Activated CD4-positive, alpha-beta T cell treated with anti-CD3 and anti-CD28 coated beads, Interleukin-2, Interleukin-4, amounts not matched to agents 100 ng/mL and 50 ng/mL, durations not matched to agents 16 hours and 8 hours (primary cell): ENCODE measurements at places on chromosomes 6 and 20.

DNA sequence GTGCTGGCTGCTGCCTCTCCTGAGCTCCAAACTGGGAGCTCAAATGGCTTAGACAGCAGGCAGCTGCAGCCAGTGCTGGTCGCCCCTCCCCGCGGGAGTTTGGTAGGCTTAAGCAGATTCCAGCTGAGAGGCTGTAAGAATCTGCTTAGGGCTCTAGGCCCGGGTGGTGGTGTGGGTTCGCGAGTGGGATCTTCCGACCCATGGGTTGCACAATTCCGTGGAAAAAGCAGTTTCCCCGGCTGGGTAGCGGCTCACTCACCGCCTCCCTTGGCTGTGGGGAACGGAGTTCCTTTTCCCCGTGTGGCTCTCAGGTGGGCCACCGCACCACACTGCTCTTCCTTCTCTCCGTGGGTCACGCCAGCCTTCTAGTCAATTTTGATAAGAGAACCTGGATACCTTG is 232.5 kb downstream of the PKHD1 start:
- no peak for DNase-seq

DNA sequence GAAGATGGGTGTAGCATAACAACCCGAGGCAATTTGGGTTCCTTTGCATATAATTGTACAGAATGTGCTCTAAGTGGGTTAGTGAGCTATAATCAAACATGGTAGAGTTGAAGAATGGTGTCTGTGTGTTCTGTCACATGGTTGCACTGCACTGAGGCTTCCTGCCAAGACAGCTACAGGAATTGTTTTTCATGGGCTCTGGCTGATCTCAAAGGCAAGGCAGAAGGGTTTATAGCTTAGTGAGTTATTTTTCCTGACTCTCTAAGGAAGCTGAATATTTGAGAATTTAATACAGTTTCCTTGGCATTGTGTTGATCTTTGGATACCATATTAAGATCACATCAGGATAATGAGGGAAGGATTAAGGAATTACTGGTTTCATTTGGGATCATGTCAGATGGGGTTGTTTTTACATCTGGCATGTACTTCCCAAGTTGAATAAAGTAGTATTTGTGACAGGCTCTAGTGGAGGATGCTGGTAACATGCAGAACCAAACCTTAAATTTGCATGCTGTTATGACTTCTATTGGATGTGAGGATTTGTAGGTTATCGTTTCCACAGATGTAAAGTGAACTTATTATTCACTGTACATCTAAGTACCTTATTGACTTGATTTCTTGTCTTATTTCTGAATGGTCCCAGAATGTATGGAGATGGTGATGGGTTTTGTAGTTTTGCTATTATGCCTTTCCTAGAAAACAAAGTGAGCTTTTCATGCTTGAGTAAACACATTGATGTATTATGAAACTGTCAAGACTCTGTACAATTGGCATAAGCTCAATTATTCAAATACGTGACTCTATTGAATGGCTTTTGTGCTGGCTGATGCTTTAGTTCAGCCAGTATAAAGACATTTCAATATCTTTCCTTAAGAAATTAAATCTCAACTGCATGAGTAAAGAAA is 43.3 kb downstream of the LRRC1 start:
- DNase-seq = no peak

- no peak for DNase-seq
Observed at GRCh38 chr6:109768485-109768884, 77.4 kb downstream of the FIG4 start.

GRCh38 chr6:7471171-7471570 is 70.3 kb upstream of the DSP start:
- no peak for DNase-seq

DNA sequence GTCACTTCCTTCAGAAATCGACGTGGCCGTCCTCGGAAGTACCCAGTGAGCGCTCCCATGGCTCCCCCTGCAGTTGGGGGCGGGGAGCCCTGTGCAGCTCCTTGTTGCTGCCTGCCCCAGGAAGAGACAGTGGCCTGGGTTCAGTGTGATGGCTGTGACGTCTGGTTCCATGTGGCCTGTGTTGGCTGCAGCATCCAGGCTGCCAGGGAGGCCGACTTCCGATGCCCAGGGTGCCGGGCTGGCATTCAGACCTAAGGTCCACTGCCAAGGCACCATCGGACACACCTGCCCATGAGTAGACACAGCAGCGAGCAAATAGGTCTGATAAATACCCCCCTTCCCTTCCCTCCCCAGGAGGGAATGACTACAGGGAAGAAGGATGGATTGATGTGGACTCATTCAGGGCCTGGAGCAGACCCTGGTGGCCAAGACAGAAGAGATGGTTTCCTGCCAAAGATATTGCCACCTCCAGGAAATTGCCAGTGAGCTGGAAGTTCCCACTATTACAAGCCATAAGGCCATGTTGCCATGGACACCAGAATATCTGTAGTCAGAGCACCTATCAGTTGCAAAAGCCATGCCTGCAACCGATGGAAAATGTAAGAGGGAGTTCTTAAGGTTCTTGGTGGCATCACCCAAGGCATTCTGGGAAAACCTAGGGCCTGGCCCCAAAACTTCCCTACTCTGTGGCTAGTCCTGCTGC is 4.2 kb downstream of the TCF19 start:
- no peak for DNase-seq

DNA sequence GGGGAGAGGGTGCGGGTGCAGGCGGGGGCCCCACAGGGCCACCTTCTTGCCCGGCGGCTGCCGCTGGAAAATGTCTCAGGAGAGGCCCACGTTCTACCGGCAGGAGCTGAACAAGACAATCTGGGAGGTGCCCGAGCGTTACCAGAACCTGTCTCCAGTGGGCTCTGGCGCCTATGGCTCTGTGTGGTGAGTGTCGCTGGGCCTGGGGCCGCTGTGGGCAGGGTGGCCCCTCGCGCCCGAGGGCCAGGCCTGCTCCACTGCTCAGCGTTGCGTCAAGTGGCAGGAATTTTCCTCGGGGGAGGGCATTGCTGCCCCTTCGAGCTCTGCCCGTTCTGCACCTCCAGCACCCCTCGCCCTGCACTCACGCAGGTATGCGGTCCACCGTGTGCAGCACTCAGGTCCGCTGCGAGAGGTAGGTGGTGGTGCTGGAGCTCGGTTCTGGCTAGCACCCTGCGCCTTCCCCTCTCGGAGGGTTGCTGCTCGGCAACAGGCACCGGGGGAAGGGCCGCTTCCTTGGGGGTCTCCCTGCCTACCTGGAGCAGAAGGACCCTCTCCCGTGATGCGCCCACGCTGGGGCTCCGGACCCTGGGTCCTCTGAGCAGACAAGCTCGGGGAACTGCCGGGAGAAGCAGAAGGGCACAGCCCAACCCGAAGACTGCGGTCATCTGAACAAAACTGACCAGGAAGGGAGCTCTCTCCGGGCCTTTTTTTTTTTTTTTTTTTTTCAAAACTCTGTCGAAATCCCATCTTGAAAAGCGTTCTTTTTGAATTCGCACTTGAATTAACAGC is 674 bp downstream of the MAPK14 start:
- DNase-seq = peak; percentile 24

DNA sequence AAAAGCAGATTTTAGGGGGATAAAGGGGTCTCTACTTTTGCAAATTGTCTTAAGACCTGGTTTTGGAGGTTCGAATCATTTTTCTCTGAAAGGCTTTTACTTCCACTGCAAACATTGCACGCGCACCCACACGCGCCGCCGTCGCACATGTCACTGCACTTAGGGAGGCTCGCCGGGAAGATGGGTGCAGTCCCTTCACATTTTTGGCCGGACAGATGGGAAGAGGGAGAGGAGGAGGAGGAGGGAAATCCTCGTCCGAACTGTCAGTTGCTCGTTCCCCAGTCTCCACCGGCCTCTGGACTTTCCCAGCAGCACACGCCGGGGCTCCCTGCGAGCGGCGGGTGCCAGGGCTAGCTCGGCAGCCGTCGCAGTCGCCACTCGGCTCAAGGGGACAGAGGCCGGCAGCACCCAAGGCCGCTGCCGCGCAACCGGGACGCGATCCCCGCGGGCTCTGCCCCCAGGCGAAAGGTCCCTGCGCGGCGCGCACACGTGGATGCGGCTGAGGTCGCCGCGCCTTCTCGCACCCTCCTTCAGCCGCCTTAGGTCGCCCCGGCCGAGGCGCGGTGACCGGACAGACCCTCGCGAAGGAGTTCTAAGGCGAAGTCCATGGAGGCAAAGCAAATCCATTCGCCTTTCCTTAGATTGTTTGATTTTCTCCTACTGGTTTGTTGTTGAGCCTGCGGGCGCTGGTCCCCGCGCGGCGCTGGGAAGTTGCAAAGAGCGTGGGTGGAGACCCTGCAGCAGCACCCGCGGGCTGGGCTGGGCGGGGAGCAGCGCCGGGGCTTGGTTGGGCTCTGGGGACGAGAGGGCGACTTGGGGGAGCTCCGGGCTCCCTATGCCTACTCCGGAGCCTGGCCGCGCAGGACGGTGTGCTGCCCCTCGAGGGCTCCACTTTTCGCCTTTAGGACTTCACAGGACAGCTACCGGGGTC is 1.2 kb downstream of the MYB start:
- DNase-seq = peak; percentile 48

DNA sequence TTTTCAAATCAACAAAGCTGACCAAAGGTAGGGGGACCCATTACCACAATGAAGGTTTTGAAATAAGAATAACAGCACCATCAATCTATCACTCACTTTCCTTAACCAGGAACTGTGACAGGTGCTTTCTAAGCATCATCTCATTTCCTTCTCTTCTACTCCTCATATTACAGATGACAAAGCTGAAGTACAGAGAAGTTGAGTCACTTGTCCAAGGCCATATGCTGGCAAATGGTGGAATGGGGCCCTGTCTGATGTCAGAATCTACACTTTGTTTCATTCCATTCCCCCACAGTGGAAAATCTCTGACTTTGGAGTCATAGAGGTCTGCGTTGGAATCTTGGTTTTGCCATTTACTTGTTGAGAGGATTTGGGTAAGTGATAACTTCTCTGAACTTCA is 222.5 kb upstream of the LRFN2 start:
- no peak for DNase-seq
